Renal cortical epithelial cell (primary cell): ENCODE measurements at places on chromosomes 12 and 14. TPM values are rescaled to one million over a fixed set of nuclear protein-coding genes. Genes with fewer than 3 reads are reported as not detected.

The OR4K13 gene
- not detected in 2 replicates for total RNA-seq

The CFAP54 gene
- total RNA-seq = 3.3 and 11.3 TPM in 2 replicates

The ACIN1 gene
- 34.0 and 103 TPM in 2 replicates for total RNA-seq

The KRT85 gene
- total RNA-seq = not detected in 2 replicates
